ENCODE measurements at places on chromosomes 11 and 22.

DNA sequence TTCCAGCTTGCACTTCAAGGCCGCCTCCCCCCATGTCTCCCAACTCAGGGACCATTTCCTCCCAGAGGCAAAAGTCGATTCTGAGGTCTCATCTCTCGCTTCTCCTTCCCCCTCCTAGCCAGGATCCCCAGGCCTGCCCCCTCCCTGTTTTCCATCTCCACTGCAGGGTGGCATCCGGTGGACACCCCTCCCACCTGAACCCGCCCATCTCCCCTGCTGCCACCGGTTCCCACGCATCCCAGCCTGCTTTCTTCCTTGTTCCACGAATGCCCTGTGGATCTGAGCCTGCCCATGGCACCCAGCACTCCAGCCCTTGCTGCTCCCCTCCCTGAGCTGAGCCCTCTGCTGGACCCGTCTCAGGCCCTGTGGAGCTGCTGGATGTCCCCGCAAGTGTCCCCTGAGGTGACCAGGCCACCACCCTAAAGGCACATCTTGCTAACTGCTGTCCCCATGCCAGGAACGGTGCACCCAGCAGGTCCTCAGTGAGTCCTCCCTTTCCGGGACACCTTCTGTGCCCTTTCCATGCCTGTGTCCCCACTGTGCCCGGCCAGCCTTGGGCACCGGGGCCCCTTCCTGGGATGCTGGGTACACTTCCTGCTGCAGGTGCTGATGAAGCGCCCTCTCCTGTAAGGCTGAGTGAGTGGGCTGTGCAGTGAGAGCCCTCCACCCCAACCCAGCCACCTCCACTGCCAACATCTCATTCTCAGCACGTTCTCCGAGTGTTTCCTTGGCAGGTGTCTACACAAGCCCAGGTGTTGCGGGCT lies 936 bp downstream of the IL17REL start:
- DNase-seq = no peak

- no peak for DNase-seq
Measured at GRCh38 chr11:7548659-7549274, 35.0 kb downstream of the PPFIBP2 start.

DNA sequence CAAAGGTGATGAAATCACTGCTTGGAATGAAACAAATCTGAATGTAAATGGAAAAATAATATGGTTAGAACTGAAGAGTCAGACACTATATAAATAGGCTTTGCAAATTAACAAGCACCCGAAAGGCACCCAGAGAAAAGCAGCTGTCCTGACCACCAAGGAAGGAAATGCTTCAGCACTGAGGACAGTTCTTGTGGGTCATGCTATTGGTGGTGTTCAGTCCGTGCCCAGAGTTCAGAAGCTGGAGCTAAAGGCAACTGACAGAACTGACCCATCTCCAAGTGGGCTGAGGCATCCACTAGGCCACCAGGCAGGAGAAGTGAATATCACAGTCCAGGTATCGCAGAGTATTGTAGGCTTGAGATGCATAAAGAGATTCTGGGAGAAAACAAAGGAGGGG lies 208.9 kb downstream of the OPCML start:
- no peak for DNase-seq

DNA sequence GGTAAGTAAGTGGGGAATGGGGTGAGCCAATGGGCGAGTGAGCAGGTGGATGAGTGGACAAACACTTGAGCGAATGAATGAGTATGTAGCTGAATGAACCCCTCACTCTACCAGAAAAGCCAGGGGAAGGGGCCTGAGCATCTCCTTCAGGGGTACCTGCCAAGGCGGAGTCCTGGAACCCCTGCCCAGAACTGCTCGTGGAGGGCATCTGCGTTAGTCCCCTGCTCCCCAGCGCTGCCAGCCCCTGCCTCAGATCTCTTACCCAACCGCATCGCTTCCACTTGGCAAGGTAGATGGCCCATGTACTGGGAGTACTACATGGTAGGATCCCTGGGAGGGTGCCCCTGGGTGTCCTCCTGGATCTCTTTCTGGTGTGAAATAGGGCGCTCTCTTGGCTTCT lies 7.4 kb upstream of the ANO1 start:
- no peak for DNase-seq

DNA sequence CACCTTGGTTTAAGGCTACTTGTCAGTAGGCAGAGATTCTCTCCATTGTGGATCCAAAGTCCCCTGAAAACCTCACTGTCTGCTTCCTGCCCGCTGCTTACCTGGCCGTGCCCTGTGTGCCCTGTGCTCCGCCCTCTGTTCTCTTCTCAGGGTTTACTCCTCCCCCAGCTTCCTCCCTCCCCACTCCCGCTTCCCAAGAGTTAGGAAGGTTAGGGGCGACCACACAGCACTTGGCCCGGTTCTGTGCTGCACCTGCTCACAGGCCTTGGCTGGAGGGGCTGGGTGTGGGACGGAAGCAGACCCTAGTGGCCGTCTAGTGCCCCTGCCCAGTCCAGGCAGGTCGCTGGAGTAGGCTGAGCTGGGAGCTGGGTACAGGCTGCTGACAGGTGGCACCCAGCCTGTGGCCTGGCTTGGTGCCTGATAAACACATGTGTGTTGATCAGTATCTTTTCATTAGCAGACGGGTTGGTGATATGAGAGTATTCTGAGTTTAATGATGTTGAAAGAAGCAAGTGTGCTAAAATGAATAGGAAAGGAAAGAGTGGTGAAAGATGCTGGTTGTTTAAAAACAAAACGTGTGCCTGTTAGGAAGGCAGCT lies 40.5 kb downstream of the GRAMD4 start:
- peak; percentile 98 for DNase-seq

GRCh38 chr11:93051186-93051585 lies 81.7 kb downstream of the MTNR1B start:
- DNase-seq = no peak

- no peak for DNase-seq
Measured at GRCh38 chr11:8360086-8360828, 96.6 kb upstream of the LMO1 start.

DNA sequence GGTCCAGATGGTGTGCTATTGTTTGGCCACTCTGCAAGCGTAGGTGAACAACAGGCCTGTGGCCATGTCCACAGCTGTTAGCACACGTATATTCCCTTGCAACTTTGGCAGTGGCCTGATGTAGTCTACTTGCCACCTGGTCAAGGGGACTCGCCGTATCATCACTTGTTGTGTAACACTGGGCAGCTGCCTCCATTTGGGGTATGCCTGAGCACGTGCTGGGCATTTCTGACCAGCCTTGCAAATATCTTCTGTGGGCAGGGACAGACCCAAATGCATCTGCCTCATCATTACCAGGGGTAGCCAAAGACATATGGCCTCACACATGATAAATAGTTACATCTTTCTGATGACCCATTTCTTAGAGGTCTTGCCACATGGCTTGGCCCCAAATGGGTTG lies 434.2 kb downstream of the DYNC2H1 start:
- DNase-seq = no peak

GRCh38 chr11:134677397-134677822 lies 265.4 kb upstream of the B3GAT1 start:
- no peak for DNase-seq

- no peak for DNase-seq
Measured at GRCh38 chr22:47484960-47485569, 722.6 kb downstream of the TBC1D22A start.

- DNase-seq = no peak
Measured at GRCh38 chr22:31707519-31707918, 42.4 kb downstream of the PRR14L start.

- DNase-seq = no peak
Measured at GRCh38 chr11:112310419-112310818, 49.8 kb upstream of the PLET1 start.

GRCh38 chr11:937841-938261 lies 12.2 kb downstream of the AP2A2 start:
- DNase-seq = no peak

- no peak for DNase-seq
Measured at GRCh38 chr22:44031158-44031952, 7.3 kb downstream of the PARVB start.

- no peak for DNase-seq
Measured at GRCh38 chr11:125275905-125276618, 111.5 kb downstream of the PKNOX2 start.

- no peak for DNase-seq
Measured at GRCh38 chr11:86091566-86091965, 22.7 kb upstream of the PICALM start.

DNA sequence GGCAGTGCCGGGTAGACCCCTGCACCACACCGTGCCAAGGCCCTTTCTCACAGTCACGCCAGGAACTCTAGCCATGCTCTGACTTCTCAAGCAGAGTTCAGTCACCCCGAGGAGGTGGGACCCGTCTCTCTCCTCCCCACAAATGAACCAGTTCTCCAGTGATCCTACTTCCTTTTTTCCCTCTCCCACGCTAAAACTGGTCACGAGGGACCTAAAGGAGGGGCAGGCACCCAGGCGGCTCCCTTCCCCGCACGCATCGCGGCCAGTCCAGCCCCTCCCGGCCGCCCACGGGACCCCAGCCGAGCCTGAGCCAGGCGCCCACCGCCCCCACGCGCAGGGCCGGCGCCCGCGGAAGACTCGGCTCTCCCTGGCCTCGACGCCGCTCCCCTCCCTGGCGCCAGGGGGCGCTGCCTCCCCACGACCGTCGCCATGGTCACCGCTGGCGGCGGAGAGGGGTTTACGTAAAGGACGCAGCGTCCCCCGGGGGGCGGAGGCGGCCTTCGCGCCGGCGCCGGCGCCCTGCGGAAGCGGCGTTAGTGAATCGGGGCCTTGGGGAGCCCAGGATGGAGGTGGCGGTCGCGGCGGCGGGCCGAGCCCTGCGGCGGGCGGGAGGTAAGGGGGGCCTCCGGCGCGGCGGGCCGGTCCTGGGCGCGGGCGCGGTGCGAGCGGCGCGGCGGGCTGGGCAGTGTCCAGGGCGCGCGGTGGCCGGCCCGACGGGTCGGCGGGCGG lies at the start of gene DAGLA:
DAGLA (plus strand) TSS at position 499 of the 729 bp plus-strand sequence. CDS start 39,765 bp downstream, outside the sequence.
- DNase-seq = peak; percentile 65

GRCh38 chr11:128283451-128283850 lies 303.9 kb downstream of the ETS1 start:
- no peak for DNase-seq

DNA sequence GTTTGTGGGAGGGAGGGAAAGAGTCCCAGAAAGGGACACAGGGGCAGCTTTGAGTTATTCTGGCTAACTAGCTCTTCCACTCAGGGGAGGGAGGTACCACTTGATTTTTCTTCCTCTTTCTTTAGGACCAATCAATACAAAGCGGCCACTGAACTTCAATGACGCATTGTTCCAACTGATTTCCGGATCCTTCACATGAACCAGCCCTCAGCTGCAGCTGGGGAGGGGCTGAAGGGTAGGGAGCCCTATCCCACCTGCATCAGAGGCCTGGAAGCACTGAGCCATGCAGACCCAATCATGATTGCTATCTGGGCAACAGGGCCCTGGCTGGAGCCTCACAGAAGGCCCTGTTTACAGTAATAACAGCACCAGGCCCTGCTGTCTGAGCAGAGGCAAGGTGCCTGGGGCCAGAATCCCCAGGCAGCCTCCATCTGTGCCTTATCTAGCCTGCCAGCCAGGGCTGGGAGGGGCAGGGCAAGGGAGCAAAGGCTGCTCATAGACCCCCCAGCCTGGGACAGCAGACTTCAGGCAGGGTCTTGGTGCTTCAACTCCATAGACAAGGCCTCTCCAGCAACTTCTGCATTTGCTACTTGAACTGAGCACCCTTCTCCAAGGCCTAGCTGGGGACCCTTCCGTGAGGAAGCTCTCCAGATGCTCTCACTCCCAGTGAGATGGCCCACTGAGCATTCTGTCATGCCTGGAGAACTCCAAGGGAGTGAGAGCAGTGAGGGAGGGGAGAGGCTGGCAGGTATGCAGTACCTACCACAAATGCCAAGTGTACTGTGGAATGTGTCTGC lies 22.5 kb downstream of the CLPB start:
- DNase-seq = peak; percentile 95

DNA sequence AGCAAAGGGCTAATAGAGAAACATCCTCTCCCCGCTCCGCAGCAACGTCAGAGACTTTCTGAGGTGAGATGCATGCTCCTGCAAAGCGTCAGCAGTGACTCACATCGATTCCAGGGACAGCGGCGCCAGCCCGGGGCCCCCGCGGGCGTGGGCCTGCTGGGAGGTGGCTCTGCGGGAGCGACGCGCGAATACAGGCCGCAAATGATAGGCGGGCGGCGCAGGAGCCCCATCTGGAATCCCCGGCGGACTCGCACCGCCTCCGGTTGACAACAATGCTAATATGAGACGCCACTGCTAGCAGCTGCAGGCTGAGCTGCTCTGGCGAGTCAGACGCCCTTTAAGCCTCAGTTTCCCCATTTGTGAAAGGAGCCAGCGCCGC lies 557 bp downstream of the RANGAP1 start:
- peak; percentile 79 for DNase-seq

GRCh38 chr22:21861264-21861848 lies 6.1 kb downstream of the MAPK1 start:
- DNase-seq = no peak

Measured in NCI-H2171 treated with DMSO at 0.1 percent for 48 hours (cell line).